ENCODE measurements at places on chromosomes 7 and 10.
A peak's percentile ranks its signal among the peaks of the same experiment; 100 is the strongest.

DNA sequence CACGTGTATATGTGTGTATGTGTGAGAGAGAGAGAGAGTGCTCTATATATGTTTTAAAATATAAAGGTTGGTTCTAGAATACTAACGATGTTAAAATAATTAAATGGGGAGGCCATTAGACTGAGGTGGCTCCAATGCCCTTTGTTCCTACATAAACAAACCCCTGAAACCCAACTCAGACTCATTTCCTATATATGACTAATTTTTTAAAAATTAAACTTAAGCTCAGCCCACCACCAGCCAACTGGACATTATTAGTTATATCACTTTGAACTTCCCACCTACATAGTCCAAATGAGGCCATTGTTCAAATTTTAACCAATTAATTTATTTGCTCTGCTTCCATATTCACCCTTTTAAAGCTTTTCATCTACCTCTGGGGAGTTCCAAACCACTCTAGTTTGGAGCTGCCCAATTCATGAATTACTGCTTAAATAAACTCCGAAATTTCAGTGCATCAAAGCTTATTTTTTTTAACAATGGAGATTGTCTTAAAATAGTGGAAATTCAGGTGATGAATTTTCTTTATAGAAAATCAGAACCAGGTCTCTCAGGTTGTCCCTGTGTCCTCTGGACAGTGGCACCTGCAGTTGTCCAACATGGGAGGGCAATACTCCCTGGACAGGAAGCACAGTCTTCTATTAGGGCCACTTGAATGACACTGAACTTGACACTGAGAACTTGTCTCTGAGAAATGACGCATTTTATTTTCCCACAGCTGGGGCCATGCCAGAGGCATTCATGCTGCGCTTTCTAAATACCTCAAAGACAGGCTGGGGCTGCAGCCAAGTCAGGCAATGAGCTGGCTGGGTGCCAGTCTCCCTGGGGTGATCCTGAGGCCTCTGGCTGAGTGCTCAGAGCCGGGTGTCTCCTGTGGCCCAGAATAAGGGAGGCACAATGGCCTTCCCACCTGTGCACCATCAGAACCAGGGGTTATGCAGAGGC is 109.5 kb upstream of the TMEM72 start:
- DNase-seq = peak; percentile 78

- no peak for DNase-seq
Measured at GRCh38 chr10:113756940-113757543, 5.6 kb downstream of the PLEKHS1 start.

DNA sequence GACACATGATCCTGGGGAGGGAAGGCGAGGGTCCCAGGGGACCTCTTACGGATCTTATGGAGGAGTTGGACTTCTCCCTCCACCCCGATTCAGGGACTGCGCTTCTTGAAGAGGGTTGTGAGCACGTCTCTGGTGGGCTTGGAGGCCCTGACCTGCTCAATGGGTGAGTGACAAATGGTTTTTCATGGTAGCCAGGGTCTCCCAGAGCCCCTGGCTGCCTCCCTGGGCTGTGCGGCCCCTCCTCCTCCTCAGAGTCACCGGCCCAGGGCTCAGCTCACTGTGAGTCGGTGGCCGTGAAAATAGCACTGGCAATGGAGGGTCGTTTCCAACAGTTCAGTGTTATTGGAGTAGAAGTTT is 26.6 kb downstream of the INPP5A start:
- DNase-seq = no peak

GRCh38 chr10:3045471-3046209 is 21.7 kb upstream of the PFKP start:
- no peak for DNase-seq
